ENCODE measurements at places on chromosomes 5 and 9.
A peak's percentile ranks its signal among the peaks of the same experiment; 100 is the strongest.

DNA sequence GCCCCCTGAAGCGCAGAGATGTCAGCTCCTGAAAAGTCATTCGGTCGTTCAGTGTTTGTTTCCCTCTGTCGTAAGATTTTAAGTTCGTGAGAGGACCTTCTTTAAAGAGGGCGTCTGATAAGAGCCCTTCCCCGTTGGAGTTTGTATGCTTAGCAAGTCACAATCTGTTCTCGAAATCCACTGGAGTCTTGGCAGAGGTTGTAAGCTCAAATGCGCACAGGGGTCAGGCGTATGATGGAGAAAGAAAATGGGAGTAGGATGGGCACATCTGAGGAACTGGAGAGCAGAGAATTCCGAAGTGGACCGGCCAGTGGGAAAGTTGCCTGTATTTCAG, 710 bp downstream of the HSD17B4 start:
- peak; percentile 52 for DNase-seq

GRCh38 chr5:57221049-57221568, 47.2 kb downstream of the GPBP1 start:
- DNase-seq = no peak

GRCh38 chr5:143059976-143060765, 290.0 kb downstream of the ARHGAP26 start:
- DNase-seq = no peak

DNA sequence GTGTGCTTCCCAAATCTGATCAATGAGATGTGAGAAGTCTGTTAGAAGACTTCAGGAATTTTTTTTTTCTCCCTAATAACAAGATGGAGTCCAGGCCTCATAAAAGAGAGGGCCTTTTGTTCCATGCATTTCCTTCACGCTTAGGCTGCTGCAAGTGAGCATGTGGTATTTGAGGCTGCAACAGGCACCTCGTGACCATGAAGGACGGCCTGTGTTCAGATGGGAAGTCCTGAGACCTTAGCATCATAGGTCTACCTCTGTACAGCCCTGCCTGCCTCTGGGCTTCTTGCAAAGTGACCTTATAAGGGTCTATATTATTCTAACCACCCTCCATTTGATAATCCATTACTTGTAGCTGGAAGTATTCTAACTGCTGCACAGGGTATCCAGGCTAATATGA, 86.6 kb downstream of the BOD1 start:
- DNase-seq = no peak

DNA sequence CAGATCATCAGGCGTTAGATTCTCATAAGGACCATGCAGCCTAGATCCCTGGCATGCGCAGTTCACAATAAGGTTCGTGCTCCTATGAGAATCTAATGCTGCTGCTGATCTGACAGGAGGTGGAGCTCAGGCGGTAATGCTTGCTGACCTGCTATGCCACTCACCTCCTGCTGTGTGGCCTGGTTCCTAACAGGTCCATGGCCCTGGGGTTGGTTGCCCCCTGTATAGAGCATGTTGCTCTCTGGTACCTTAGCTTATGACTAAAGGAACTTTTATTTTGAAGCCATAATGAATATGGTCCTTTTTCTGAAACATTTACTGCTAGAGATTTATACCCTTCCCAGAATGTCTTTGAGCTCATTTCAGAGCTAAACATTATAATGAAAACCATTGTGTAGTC, 3.1 kb downstream of the MAN2A1 start:
- DNase-seq = no peak

Data from ureter (tissue), 1 donor.